ENCODE measurements at places on chromosomes 3 and 15. TPM values are rescaled to one million over a fixed set of nuclear protein-coding genes. Genes with fewer than 3 reads are reported as not detected.

Gene TRIM69
- 27.1 TPM for total RNA-seq

Gene CCDC54
- not detected for total RNA-seq

GRCh38 chr3:28667646-28668621, 319.3 kb upstream of the AZI2 start:
- peak; percentile 39 for DNase-seq

- DNase-seq, result no peak
These were observed 4.1 kb downstream of the MINAR1 start for GRCh38 chr15:79436037-79436780.

Gene SOX14
- not detected for total RNA-seq

DNA sequence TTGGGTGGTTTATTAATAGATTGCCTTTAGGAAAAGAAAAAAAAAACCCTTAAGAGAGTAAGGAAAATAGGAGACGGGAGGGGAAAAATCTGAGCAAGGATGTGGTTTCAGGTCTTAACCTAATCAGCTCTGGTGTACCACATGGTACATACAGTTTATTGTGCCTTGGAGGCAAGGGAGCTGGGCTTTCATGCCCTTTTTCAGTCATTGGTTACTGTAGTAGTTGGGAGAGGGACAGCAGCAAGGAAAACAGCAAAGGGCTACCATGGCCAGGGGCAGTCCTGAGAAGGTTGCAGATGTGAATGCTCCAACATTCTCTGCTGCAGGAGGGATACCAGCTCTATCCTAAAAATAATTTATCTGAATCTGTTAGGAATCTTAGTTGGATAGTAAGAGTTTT, 5.9 kb downstream of the CMC1 start:
- DNase-seq, result no peak

Gene GNAT1
- not detected for total RNA-seq

Gene KLF15
- 138 TPM for total RNA-seq

Gene C15orf61
- 8.0 TPM for total RNA-seq

GRCh38 chr3:25610167-25610566, 54.5 kb downstream of the TOP2B start:
- no peak for DNase-seq

Gene SPTBN5
- total RNA-seq, result 16.5 TPM

Gene UROC1
- total RNA-seq, result not detected

DNA sequence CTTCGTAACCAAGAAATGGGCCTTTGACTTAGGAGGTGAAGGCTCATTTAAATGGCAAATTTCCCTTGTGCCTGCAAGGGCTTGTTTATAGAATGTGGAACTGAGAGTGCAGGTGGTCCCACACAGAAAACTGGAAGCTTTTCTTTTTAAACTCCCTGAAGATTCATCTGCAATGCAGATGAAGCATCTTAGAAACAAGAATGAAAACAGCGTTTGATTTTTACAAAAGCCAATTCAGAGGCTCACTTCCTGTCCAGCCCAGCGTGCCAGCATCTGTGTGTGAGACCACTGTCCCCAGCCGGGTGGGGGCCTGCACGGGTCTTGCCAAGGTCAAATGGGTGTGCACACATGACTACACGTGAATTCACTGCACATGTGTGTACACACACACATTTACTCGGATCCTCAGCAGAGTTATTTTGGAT, 94.7 kb downstream of the LINGO1 start:
- DNase-seq, result no peak

DNA sequence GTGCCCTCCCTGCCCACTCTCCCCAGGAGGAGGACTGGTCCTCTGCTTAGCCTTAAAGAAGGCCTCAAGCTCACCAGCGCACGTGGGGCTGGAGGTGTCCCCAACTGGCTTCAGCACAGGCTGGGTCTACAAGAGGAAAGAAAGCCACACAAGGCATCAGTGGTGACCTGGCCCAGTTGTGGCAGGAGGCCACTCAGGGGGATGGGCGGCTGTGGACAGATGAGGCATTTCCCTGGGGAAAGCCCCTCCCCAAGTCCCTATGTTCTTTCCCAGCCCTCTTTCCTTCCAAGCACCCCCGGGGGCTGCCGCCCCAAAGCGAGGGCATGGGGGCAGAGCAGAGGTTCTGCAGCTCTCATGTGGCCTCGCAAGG, 155.2 kb upstream of the TLE3 start:
- no peak for DNase-seq

DNA sequence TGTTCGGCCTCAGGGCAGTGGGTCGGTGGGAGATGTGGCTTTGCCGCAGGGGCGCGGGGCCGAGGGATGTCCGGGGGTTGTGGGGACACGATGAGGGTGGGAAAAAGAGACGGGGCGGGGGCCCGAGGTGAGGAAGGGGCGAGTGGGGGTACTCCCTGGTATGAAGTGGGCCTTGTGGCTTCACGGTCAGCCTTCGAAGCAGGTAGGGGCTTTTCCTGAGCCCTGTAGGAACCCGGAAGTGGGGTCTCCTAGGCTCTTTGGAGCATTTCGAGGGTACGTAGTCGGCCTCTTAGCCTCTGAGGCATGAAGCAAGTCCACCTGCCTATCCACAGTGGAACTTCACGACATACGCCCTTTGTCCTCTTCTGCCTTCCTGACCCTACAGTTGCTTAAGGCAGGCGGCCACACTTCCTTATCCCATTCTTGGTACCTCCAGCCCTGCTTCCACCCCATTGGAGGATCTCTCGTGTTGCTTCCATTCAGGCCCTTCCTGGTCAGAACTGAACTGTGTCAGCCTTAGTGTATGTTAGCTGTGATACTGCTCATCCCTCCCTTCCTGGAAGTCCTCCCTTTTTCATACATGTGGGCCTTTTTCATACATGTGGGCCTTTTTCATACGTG, 389 bp downstream of the ARPC4 start:
- no peak for DNase-seq

Gene TERC
- 167 TPM for total RNA-seq

Gene CYP8B1
- total RNA-seq, result not detected

- no peak for DNase-seq
These were observed 521.3 kb downstream of the TUSC7 start for GRCh38 chr3:117230924-117231323.

- DNase-seq, result no peak
These were observed 44.8 kb downstream of the OPA1 start for GRCh38 chr3:193637831-193638230.

DNA sequence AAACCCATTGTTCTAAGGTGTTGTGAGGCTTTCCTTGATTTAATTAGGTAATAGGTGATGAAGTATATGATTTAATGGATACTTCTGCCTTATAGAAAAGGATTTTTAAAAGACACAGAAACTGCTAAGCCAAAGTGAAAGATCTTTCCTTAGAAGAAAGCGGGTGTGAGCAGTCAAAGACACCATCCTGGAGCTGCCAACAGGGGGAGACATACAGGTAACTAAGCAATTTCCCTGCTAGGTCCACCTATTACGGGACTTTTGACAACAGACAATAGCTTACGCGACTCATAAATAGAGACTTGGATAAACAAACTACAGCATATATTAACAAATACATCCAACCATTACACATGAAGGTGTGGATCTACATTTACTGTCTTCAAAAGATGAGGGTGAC, 669.5 kb downstream of the SQOR start:
- DNase-seq, result no peak

DNA sequence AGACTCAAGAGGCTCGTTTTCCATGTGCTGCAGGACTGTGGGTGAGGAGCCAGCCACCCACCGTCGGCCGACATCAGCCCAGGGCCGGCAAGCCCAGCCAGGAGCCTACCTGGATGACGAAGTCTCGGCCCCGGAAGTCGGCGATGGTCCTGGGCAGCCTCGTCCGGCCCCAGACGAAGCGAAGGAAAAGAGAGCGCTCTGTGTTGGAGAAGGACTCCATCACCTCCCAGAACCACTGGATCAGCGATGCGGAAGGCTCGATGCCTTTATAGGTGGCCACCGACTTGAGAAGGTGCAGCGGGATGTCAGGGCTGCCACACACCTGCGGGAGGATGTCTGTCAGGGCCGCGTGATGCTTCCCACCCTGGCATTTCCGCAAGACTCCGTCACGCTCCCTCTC, 13.8 kb upstream of the OCA2 start:
- no peak for DNase-seq

DNA sequence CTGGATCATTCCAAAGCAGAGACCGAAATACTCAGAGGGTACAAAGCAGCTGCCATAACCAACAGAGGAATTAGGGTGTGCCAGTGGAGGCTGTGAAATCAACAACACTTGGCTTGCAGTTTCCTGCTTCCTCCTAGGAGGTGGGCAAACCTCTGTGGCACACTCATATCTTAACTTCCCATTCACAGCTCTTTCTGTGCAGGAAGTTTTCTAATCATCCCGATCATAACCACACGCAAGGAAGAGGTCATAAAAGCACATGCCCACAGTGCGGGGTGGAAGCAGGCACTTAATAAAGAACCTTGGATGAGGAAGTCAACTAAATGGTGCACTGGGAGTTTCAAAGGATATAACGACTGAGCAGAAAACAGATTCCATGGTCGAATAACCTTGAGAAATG, 5.1 kb downstream of the SCAMP2 start:
- DNase-seq, result peak; percentile 31

DNA sequence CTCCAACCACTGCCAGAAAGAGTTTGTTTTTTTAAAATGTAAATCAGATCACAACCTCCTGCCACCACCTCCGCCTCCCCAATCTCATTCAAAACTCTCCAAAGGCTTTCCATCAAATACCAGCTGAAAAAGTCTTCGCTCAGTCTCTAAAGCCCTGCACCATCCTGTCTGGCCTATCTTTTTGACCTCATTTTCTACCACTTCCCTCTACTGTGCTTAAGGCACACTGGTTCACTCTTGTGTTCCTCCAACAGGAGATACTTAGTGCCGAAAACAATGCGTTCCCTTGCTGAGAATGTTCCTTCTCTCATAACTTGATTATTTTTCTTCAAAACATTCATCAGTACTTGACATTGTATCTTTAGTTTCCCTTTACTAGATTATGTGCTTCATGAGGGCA, 3.5 kb downstream of the BTBD1 start:
- no peak for DNase-seq

Gene EXD1
- total RNA-seq, result not detected

GRCh38 chr15:49242820-49243219, 72.8 kb downstream of the GALK2 start:
- DNase-seq, result no peak

- DNase-seq, result no peak
These were observed 127.3 kb upstream of the MRPL3 start for GRCh38 chr3:131630097-131630496.

GRCh38 chr3:13282358-13282985, 137.7 kb downstream of the NUP210 start:
- no peak for DNase-seq

Gene CACNA2D2
- 1.5 TPM for total RNA-seq

DNA sequence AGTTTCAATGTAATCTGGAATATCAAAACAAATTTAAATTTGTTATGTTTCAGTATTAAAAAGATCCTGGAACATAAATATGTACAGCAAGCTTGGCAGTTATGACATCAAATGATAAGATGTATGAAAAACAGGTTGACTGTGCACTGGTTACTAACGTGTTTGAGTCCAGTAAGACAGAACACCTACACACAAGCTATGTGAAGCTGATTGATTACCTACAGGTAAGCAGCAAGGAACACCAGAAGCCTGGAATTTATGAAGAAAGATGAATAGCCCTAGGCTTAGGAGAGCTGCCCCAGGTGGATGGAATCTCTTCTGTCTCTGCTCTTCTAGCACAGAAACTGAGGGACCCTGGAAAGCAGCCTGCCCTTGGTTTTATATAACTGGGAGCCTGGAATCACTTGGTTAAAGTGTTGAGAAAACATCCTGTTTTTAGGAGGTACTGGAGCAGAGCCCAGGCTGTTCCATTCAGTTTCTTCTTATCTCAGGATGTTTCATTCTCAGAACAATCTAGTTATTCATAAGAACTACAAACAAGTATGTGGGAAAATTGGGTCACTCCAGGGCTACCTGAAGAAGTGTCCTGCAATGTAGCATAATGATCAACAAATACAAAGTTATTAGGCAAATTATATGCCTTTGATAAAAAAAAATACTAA, 36.3 kb downstream of the SLITRK3 start:
- no peak for DNase-seq

- DNase-seq, result no peak
These were observed 79.3 kb downstream of the ATG7 start for GRCh38 chr3:11351451-11351850.

Gene WNT7A
- total RNA-seq, result 0.21 TPM

Gene SCAMP2
- 47.6 TPM for total RNA-seq
